NCI-H1105 treated with DMSO at 0.1 percent for 48 hours (cell line): ENCODE measurements at places on chromosomes 13 and 19.

DNA sequence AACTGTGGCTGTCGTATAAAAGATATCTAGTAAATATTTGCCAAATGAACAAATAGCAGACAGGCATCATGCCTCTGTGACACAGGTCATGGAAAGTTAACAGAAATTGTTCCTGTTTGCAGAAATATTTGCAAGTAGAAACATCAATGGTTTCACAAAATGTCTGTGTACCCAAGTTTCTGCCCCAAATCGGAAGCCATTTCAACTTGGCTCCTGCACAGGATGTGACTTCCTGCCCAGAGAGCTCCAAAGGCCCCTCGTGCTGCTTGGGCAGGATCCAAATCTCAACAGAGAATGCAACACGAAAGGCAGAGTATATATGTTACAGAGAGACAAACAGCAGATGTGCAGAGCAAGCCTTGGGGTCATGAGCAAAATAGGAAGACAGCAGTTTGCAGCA lies 95.5 kb upstream of the SERP2 start:
- DNase-seq = no peak

GRCh38 chr19:17125062-17125727 lies 49.6 kb downstream of the MYO9B start:
- DNase-seq = no peak

DNA sequence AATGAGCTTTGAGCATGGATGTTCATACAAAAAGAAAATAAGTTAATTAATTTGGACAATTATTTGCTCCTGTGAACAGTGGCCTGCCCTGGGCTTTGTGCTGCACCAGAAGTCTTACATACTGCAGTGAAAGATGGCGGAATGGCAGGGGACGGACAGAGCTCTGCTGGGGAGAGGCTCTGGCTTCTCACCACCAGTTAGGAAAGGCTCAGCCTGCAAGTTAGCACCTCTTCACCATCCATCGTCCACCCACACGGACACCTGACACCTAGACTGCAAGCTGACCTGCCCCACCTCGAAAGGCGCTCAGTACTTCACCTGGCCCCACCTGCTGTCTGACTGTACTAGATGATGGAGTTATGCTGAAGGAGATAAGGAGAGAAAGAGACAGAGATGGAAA lies 203.9 kb upstream of the IRS2 start:
- no peak for DNase-seq

GRCh38 chr19:5801796-5802619 lies 2.9 kb upstream of the NRTN start:
- DNase-seq = no peak

GRCh38 chr19:46661735-46662592 lies 982 bp upstream of the DACT3 start:
- DNase-seq = peak; percentile 80

DNA sequence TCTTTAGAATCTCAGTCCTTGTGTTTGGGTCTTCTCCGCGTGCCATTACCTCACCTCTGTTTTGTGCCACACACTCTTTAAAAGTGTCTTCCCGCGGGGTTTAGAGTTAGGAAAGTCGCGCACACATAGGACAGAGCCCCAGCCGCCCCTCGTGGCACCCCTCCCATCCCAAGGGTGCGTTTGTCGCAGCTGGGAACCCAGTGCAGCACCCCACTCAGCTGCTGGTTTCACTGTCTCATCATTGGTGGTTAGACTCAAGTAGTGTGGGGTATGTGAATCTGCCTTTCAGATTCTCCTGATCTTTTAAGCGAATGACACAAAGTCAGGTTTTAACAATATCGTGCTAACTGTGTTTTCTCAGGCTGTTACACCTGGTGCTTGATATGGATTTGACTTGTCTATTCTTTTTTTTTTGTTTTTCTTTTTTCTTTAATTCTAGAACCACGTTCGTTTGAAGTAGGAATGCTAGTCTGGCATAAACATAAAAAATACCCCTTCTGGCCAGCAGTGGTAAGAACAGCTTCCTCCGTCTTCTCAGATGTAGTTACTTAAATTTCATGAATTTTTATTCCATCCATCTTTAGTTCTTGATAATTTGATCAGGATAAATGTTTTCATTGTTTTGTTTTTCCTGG lies 19.5 kb upstream of the NDUFS7 start:
- no peak for DNase-seq

DNA sequence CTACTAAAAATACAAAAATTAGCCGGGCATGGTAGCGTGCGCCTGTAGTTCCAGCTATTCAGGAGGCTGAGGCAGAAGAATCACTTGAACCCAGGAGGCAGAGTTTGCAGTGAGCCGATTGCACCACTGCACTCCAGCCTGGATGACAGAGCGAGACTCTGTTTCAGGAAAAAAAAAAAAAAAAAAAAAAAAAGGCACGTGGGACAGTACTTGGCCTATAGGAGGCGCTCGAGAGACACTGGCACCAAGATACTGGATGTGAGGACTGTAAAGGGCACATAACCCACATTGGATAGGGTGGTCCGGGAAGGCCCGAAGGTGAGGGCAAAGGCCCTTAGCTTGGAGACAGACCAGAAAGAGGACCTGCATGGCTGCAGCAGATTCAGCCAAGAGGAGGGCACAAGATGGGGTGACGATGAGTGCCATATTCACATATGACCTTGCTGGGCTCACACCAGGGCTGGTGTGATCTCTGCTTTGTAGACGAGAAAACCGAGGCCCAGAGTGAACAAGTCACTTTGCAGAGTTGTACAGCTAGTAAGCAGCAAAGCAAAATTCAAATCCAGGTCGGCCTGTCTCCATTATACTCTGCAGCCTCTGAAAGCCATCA lies 89.4 kb downstream of the DPF1 start:
- peak; percentile 2 for DNase-seq

DNA sequence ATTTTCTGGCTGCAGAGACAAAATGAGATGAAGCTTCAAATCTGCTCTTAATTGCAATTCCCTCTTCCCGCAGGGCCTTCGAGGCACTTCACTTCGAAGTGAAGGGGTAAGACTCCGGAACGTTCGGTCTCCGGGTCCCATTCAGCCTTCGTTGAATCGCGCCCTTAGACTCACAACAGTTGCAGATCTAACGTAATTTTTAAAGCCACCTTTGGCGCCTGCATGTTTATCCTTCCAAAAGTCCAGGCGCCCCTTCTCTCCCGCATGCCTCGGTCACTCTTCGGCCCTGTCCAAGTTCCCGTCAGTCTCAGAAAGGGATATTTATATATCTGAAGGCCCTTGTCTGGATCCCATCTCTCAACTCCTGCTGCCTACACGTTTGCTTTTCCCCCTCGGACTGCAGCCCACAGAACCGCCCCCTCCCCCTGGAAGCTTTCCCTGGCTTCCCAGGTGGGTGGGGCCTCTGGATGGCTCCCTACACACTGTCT lies 915 bp upstream of the KCTD12 start:
- no peak for DNase-seq

GRCh38 chr13:59754411-59754810 lies 409.3 kb downstream of the DIAPH3 start:
- no peak for DNase-seq

DNA sequence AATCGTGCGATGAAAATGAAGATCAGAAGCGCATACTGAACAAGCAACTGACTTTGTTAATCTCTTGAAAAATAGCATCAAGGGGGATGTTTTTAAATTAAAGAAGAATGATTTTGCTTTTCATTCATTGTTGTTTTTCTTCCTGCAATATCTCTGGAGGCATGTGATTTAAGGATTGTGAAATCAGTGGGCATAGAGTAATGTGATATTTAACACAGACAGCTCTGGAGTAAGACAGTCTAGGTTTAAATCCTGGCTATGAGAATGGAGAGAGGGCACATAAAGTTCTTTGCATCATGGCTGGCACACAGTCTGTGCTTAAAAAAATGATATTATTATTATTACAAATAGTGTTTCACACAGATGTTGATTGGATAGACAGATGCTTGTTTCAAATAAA lies 243.1 kb upstream of the NBEA start:
- DNase-seq = no peak

- DNase-seq = no peak
These were observed 34.9 kb upstream of the UQCRFS1 start for GRCh38 chr19:29247872-29248271.

- no peak for DNase-seq
These were observed 15.5 kb downstream of the DPP9 start for GRCh38 chr19:4707956-4708650.

DNA sequence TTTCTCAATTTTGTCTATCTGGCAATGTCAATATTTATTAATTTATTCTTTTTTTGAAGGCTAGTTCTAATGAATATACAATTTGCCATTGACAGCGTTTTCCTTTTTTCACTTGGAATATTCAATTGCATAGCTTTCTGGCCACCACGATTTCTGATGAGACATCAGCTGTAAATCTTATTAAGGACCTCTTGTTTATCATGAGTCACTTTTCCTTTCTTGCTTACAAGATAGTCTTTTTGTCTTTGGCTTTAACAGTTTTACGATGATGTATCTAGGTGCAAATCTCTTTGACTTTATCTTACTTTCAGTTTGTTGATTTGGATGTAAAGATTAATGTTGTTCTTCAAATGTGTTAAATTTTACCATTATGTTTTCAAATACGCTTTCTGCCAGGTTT lies 991.6 kb upstream of the SLC10A2 start:
- DNase-seq = no peak
